Heart right ventricle (tissue), 16 donors: ENCODE measurements at places on chromosomes 6 and 20.
A peak's percentile ranks its signal among the peaks of the same experiment; 100 is the strongest.

- DNase-seq = peak; percentile 89
Observed at GRCh38 chr20:45415822-45416637, at the start of gene PIGT. PIGT (plus strand) TSS chr20:45416141; CDS start chr20:45416157, 16 bp downstream.

DNA sequence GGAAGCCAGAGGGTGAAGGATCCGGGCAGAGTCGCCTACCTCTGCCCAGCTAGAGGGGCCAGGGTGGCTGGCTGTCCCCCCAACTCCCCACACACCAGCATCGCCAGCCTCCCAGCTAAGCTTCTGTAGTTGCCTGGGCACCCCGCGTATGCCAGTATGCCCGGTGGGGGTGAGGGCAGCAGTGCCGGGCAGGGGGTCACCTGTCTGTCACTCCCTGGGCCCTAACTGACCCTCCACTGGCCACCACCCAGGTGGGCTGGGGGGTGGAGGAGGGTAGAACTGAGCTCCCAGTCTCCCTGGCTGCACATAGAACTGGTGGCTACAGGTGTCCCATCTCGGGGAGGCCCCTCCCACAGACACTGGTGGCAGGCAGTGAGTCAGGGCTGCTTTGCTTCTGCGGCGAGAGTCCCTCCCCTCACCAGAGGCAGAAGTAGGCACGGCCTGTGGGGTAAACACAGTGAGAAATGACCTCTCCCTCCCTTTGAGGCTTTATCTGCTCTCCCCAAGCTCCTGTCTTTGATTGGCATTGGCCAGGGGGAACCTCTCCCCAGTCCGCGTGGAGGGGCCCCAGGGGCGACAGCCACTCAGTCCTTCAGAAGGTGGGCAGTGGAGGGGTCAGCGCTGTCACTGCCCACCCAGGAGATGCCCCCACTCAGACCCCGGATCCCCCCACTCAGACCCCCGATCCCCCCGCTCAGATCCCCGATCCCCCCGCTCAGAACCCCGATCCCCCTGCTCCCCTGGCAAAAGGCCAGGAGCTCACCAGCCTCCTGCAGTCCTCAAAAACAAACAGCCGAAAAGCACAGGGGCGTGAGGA is 2.5 kb downstream of the NTSR1 start:
- no peak for DNase-seq

- DNase-seq = no peak
Observed at GRCh38 chr6:2162079-2162445, 83.3 kb downstream of the GMDS start.

- no peak for DNase-seq
Observed at GRCh38 chr6:153210083-153210482, 79.0 kb upstream of the RGS17 start.

- DNase-seq = no peak
Observed at GRCh38 chr6:117270843-117271507, 5.6 kb downstream of the VGLL2 start.

GRCh38 chr6:12369355-12369754 is 79.2 kb downstream of the EDN1 start:
- DNase-seq = no peak

DNA sequence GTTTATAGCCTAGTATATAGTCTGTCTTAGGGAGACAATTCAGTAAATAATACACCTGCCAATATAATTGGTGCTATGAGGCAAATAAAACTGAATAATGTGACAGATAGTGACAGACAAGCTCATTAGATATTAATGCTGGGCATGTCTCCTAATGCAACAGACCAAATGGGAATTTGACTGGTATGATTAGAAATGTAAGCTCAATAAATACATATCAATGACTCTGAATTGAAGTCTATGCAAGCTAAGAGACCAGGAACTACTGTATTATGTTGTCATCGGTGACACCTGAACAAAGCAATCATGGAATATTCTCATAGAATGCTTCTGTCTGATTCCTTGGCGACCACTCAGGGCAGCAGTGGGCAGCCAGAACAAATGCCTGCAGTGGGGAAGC is 2.5 kb upstream of the SNX3 start:
- no peak for DNase-seq

- no peak for DNase-seq
Observed at GRCh38 chr20:63246490-63247288, 7.6 kb downstream of the NKAIN4 start.

- no peak for DNase-seq
Observed at GRCh38 chr6:157393669-157394327, 12.8 kb downstream of the ZDHHC14 start.

- no peak for DNase-seq
Observed at GRCh38 chr20:2114127-2114959, 12.7 kb downstream of the STK35 start.

DNA sequence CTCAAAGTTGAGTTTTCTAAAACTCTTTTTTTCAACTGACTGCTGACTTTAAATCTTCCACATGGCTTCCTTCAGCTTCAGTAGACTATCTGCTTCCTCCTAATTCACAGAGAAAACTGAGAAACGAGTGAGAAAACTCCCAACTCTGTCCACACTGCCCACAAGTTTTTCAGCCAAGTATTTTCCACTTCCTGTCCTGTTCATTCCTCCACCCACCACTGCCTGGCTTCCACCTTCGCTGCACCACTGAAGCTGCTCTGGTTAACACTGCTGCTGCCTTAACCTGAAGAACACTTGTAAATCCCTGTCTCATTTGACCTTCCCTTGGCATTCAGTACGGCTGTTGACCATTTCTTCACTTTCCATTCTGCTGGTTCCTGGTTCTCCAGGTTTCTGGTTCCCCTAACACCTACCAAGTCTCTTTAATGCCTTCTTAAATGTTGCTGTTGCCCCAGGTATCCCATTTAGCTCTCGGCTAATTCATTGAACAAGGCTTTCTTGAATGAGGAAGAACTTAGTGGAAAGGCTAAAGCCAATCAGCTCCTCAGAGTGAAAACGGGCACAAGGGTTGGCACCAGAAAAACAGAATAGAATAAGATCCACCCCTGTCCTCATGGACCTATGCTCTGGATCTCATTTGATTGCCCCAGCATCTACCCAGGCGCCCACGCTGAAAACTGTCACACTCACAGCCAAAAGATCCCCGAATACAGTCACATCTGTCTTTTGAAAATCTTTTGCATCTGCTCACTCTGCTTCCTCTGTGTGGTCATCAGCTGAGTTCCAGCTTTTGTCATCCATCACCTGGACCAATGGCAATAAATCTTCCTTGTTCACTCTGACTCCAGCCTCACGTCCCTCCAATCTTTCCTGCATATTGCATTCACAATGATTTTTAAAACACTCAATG is 104.4 kb upstream of the TAB2 start:
- no peak for DNase-seq

- no peak for DNase-seq
Observed at GRCh38 chr20:9409352-9409751, 105.0 kb upstream of the LAMP5 start.

GRCh38 chr6:96522465-96523009 is 931 bp downstream of the UFL1 start:
- no peak for DNase-seq

DNA sequence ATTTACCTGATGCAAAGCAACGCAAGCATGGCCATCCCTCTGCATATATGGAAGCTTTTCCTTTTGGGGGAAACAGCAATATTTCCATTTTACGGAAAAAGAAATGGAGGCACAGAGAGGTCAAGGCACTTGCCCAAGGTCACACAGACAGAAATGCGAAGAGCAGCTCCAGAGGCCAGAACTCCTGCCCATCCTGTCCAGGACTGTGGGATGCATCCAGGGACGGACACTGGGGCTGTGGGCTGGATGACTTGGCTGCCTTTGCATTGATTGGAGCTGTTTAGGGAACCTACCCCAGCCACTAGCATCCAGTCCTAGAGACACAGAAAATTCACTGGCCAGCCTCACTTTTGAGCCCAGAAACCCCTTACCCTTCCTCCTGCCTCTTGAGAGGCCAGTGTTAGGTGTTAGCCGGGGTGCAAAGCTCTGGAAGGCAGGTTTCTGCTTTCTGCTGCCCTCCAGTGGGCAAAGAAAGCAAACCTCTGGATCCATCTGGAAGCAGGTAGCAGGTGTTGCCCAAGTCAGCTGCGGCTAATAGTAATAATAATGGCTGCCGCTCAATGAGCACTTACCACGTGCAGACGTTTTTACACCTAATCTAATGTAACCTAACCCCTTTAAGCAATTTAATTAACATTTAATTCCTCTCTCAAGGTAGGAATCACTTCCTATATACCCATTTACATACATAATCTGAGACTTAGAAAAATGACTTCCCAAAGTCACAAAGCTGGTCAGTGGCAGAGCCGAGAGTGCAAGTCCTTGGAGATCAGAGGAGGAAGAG is 31.7 kb upstream of the CCN5 start:
- no peak for DNase-seq
